Heart right ventricle (tissue), 16 donors: ENCODE measurements at places on chromosomes 2 and 18.

GRCh38 chr2:239581352-239581901, 180.6 kb upstream of the HDAC4 start:
- DNase-seq: no peak

DNA sequence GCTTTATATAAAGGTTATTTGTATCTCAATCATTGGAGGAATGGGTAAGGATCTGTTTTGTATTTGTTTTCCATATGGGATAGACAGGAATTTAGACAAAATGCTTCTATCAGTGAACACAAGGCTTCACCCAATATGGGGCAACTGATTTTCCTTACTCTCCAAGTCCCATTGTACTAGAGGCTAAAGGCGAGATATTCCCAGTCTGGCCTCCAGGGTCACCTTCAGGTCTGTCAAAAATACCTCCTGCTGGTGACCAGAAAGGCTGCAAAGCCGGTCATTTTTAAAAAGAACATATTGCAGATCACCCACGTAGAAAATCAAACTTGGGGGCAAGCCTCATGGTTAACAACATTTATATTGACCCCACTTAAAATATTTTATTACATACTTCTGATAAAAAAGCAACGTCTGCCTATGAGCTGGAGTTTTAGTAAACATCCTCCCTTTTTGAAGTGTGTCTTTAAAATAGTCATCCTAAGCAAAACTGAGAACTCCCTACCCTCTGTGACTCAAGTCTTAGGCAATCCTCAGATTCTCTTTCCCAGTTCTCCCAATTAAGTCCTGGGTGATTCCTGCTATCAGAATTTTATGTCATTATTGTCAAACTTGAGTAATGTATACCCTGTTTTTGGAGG, 276.6 kb downstream of the MREG start:
- DNase-seq: no peak

DNA sequence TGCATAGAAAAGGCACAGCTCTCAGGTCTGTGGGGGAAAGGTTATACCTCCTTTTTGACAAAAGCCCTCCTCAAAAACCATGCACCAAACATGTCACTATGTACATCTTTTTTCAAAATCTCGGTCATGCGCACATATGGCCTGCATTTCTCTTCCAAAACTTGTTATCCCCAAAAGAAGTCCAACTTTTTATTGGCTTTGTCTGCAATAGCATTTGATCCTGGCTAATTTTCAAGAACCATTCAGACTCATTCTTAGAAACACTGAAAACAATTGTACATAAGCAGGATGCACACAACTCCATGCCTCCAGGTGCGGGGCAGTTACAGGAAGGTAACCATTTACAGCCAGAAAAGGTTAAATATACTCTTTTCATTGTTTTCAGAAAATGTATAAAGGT, 21.9 kb downstream of the SERTAD2 start:
- DNase-seq: no peak

GRCh38 chr18:57885931-57886330, 82.8 kb upstream of the ATP8B1 start:
- DNase-seq: no peak

DNA sequence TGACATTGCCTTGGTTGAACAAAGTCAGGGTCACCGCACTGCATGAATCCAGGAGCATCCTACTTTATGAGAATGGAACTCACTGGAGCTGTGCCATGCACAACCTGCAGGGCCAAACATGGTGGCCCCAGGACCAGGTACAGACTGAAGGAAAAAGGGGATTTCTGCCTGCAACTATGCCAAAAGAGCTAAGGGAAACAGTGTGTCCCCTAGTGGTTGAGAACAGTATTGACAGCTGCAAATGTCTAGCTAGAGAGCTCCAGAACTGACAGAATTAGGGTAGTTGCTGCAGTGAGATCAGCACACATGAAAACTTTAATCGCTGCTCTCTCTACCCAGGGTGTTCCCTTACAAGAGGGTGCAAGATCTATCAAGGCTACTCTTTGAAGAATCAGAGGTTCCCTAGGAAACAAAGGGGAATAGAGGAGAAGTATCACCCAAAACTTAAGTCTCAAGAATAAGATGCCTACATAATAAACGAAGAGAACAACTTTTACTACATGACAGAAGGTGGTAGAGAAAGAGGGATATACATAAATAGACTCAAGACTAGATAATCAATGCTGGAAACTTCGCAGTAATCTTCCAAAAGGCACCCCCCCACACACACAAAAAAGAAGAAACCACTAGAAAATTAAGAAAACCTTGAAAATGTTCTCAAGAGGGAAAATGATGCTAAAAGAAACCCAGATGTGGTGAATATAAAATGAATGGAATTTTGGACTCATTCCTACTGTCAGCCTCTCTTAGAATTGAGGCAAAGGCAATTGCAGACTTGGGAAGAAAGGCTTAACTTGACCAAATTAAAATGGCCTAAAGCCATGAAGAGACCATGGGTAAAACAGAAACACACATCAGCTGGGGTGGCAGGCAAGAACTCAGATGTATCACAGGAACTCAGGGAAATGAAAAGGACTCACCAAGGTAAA, 43.6 kb upstream of the IHH start:
- no peak for DNase-seq

GRCh38 chr2:163345795-163346573, 389.8 kb downstream of the FIGN start:
- DNase-seq: no peak

DNA sequence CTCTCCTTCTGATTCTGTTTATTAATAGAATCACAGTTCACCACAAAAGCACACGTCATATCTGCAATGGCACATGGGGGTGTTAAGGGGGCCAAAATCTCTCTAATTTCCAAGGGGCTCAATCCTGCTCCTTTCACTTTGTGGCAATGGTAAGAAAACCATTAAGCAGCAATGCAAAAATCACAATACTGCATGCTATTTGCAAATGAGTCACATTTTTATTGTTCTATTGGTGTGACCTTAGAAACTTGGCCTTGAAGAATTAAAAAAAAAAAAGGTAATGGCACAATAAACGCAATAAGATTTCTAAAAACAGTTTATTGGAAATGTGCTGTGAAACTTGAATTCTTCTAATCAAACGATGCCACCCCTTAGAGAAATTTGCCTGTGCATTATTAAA, 251.5 kb downstream of the ZNF521 start:
- DNase-seq: no peak

DNA sequence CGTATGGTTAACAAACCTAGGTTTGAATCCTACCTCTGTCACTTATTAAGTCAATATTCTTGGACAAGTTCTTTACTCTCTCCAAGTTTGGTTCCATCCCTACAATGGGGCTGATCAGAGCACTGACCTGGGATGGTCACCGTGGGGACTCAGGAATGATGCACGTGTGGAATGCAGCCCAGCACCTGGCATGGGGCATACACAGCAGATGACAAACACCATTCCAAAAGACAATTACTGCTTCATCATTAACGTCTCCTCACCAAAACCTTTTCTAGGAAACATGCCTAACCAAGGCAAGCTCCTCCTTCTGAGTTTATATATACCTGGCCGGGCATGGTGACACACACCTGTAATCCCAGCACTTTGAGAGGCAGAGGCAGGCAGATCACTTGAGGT, 532.9 kb upstream of the ID2 start:
- DNase-seq: no peak

GRCh38 chr2:222797261-222797660, 63.6 kb upstream of the ACSL3 start:
- no peak for DNase-seq

- DNase-seq: no peak
Observed at GRCh38 chr18:63917817-63918216, 10.1 kb downstream of the SERPINB10 start.

- no peak for DNase-seq
Observed at GRCh38 chr18:11322716-11323115, 173.3 kb upstream of the PIEZO2 start.

DNA sequence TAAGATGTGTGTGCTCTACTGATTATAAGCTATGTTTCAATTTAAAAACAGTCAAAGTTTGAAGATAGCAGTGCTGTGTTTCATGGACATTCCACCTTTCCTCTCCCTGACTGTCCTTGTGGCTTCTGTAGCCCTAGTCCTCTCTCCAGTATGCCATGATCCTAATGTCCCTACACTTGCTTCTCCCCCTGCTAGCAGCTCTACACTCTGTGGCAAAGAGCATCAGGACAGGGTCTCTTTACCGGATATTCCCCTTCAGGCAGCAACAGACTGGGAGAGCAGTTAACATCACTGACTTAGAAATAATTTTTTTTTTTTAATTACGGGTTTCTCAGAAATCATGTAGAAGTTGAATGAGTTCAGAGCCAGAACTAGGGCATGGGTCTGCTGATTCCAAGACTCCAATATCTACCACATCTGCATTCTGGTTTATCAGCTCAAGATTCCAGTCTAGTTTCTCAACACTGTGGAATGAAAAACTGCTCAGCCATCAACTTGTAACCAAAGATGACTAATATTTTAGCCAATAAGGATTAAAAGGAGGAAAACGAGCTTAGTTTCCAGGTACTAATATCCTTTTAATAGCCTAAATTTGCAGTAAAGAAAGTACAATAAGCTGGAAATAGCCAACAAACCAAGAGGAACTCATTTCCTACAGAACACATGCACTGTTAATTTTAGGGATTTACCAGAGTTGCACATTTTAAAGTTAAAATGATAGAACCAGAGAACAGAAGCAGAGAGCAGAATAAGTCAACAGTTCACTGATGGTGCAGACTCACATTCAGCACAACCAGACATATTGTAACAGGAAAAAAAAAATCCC, 45.2 kb downstream of the TMEM131 start:
- DNase-seq: no peak

- no peak for DNase-seq
Observed at GRCh38 chr2:195164930-195165329, 492.1 kb upstream of the SLC39A10 start.
